ENCODE measurements at places on chromosomes 6 and 20.

GRCh38 chr20:848193-848592, 14.7 kb downstream of the FAM110A start:
- no peak for DNase-seq

GRCh38 chr20:11445891-11446290, 471.8 kb upstream of the BTBD3 start:
- no peak for DNase-seq

GRCh38 chr6:151408858-151409257, 17.5 kb upstream of the ZBTB2 start:
- DNase-seq = no peak

DNA sequence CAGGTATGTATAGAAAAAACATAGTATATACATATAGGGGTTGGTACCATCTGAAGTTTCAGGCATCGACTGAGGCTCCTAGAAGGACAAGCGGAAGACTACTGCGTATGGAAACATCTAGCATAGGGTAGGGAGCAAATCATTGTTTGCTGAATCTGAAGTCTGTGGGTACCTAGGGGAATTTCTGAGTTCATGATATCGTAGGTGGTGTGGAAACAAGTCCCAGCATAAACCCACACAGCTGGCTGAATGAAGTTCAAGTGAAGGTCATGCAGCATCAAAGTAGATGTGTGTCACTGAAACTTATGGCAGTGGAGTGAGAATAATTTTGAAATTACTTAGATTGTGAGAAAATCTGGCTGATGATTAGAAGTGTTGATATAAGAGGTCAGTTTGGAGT, 39.4 kb downstream of the MAP7 start:
- no peak for DNase-seq

DNA sequence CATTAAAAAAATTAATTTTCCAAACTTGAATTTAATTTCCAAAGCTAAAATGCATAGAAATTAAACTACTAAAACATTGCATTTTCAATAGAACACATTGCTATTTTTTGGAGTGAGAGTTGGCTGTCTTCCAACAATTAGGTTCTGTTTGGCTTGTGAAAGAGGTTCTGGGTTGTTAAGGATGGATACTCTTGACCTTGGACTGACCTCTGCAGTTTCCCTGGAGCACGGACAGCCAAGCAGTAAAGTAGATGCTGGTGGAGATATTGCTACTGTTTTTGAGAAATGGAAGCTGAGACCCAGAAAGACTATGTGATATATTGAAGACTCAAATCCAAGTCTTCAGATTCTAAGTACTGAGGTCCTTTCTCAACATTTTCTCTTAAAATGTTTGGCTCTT, 95.9 kb upstream of the CHD6 start:
- no peak for DNase-seq

DNA sequence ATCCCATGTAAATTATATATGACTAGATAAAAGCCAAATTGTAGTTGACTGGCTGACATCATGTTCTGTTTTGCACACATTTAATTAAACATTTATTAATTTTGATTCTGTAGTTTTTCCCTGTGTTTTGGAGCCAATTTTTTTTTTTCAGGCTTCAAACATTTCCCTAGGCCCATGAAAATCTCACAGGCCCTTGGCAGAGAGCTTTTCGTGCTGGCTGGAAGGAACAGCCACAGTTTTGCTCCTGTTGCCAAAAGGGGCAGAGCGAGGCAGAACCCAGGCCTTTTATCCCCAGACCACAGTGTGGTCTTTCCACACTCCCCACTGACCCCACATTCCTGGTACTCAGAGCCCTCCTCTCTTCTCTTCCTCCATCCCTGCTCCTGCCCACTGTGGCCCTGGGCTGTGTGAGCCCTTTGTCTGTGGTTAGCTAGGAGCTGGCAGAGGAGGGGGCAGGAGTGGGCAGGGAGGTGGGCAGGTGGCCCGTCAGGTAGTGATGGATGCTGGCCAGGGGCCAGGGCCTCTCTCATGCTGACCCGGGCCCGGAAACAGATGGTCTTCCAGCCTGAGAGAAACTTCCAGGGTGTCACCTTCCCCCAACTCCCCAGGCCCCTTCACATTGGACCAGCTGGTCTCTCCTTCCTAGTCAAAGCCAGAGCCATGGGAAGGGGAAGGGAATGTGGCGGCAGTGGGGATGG, 19.4 kb upstream of the CCM2L start:
- no peak for DNase-seq

- DNase-seq = no peak
These were observed 4.1 kb upstream of the LY86 start for GRCh38 chr6:6584310-6585002.

DNA sequence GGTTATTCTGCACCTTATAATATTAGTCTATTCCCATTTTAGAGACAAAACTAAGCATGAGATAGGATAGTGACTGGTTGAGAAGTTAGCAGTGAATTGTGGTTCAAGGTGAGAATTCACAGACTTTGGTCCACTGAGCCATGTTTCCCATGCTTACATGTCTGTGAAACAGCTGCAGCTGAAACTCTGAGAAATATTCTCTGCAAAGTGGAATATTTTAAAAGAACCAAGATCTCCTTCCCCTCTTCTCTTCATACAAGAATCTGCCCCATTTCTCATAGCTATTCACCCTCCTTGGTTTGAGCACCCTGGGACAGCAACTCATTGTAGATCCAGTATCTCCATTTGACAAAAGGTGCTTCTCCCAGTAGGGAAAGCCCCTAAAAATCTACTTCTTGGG, 70.2 kb upstream of the TMEM170B start:
- no peak for DNase-seq

GRCh38 chr6:34223381-34223955, 13.2 kb upstream of the HMGA1 start:
- DNase-seq = no peak

- DNase-seq = no peak
These were observed 859 bp upstream of the RAE1 start for GRCh38 chr20:57350081-57350710.

- no peak for DNase-seq
These were observed 2.3 kb downstream of the ANKRD66 start for GRCh38 chr6:46748940-46749503.

- no peak for DNase-seq
These were observed 61.6 kb downstream of the IRF4 start for GRCh38 chr6:453152-453551.

- DNase-seq = no peak
These were observed 115.8 kb upstream of the SPTLC3 start for GRCh38 chr20:12893019-12893418.

DNA sequence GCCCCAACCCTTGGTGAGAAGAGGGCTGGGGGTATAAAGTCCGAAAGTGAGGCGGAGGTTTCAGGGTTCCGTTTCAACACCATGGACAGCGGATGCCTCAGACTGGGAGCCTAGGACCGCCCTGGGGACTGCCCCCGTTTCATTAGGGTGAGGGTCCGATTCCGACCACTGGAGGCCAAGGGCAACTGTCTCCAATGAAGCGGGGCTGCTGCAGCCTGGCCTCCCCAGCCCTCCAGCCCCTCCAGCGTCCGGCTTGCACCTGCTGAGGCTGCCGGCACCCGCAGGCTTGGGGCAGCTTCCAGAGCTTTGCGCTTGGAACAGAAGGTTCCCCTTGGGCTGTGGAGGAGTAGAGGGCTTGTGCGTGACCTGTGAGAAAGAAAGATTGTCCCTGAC, 39.9 kb downstream of the YTHDF1 start:
- no peak for DNase-seq

GRCh38 chr20:33070111-33071053, 9.1 kb upstream of the BPIFB4 start:
- DNase-seq = no peak

DNA sequence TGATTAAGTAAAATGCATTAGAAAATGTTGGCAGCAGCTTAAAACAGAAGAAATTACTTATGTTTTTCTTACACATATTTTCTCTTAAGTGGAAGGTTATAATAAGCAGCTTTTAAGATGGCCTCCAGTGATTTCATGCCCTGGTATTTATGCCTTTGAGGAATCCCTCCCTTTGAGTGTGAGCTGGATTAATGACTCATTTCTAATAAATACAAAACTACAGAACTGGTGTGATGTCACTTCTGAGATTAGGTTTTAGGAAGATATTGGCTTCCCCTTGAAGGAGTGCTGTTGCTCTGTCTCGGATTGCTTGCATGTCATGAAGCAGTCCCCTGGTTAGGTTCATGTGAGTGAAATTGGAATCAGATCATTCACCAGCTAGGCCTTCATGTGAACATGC, 143.2 kb upstream of the EPHA7 start:
- no peak for DNase-seq

GRCh38 chr20:3777716-3778629, 3.3 kb downstream of the SPEF1 start:
- DNase-seq = no peak

DNA sequence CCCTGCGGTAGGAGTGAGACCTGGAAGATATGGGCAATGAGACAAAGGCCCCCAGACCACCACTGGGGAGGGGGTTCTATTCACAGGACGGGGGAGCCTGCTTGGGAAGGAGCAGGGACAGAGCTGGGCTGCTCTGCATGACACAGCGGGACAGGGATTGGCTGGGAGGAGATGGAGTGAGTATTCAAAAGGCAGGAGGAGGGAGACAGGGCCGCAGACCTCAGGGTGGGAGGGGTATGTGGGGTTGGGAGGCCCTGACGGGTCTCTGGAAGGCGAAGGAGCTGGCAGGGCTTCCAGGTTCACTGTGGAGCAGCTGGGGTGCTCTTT, 60.8 kb upstream of the RPS6KA2 start:
- no peak for DNase-seq

GRCh38 chr6:4950836-4951533, 52.9 kb downstream of the RPP40 start:
- DNase-seq = no peak

- no peak for DNase-seq
These were observed 11.7 kb downstream of the EPM2A start for GRCh38 chr6:145723646-145724045.

DNA sequence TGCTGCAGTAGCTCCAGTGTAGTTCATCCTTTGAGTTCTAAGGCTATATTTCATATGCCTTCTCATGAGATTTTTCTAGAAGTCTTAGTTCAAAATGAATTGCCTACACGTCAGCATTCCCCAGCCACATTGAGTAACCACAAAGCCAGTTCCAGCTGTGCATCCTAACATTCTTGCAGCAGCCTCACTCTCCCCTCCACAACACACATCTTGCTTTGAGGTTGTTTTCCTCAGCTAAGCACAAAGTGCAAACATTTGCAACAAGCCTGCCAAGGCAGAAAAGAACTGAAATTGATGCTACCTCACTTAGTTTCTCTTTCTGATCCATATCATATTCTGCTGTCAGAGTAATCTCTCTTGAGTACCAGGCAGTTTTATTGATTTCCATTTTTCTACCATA, 160.7 kb upstream of the KCNQ5 start:
- no peak for DNase-seq
